ENCODE measurements at places on chromosomes 3 and 15.

DNA sequence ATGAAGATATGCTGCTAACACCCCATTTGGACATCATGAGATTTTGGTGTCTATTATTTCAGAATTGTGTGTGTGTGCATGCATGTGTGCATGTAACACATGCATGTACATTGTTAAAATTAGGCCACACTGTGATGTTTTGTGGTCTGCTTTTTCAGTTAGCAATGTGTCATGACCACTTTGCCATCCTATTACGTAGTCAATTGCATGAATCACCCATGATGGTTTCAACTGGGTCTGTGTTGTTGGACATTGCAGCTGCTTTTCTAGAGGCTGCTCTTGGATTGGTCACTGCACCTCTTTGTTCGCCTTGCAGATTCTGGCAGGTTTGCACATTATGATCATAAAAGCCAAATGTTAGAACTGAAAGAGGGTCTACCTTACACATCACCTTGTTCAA is 101.0 kb upstream of the THBS1 start:
- DNase-seq = no peak

- DNase-seq = no peak
Observed at GRCh38 chr15:72237853-72238224, 6.8 kb upstream of the PKM start.

DNA sequence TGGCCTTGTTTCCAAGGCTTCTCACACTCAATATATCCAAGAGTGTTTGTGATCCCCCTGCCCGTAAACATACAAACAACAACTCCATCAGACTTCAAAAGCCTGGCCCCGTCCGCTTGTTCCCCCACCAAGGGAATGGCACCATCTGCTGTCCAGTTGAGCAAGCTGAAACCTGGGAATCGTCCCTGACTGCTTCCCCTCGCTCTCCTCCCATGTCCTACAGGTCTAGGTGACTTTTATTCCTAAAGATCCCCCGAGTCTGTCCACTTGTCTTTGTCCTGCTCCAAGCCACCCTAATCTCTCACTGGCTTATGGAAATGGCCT is 27.9 kb upstream of the FAM174B start:
- DNase-seq = no peak

DNA sequence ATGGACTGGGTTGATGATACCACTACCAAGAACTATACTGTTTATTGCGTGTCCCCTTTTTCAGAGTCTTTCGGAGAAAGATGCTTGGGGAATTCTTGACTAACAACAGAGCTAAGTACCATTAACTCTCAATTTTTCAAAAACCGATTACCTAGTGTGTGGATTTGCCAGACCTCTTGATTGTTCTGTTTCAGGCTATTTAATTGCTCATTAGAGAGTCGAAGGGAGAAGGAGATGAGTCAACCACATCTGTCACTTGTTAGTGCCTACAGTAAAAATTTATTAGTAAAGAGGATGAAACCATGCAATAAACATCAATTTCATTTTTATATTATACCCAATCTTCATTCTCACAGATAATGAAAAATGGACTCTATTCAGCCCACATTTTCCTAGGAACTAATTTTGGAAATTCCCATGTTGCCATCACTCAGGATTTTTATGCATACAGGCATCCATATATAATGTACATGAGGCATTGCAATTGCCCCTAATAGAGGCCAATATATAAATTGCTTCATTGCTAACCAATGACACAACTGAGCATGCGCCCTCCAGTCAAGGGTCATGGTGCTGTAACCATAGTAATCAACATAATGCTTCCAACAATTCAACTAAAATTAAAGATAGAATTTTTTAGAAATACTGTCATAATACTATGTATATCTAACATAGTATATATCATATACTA is 541.7 kb downstream of the TBL1XR1 start:
- DNase-seq = no peak

- peak; percentile 60 for DNase-seq
Observed at GRCh38 chr3:101963902-101964362, 114.6 kb downstream of the NFKBIZ start.

GRCh38 chr3:28698706-28699105 is 350.1 kb upstream of the AZI2 start:
- no peak for DNase-seq

DNA sequence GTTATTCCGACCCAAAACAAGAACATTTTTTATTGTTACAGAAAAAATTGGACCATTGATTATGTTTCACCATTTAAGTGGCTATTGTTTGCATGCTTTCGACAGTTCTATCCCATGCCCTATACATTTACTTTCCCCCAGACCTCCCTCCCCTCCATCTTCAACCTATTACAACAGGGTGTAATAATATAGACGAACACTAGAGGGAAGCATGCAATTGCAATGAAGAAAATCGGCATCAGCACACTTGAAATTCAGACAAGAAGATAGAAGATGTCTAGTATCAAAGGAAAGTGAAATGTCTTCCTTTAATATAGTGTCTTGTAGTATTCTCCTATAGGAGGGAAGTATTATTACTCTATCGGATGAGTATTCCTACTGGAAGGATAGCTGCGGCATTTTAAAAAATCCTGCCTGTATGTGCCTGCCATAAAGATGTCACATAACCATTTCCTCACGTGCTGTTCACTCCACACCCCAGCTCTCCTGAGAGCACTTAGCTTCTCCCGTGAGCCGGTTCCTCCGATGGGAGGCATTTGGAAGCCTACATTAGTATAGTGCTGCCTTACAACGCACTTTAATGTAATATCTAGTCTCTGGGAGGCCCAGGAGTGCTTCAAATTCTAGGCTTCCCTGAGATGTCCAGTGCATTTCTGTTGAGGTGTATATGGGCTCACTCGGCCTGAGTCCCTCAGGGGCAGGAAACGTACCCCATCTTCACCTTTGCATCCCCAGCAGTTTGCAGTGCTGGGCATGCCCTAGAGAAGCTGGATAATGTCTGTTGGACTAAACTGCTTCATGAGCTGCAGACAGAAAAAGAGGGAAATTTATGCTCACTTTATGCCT is 17.8 kb upstream of the ERICH6 start:
- DNase-seq = peak; percentile 74

GRCh38 chr3:194046995-194047645 is 88.8 kb upstream of the HES1 start:
- DNase-seq = no peak

GRCh38 chr15:53102483-53102882 is 312.3 kb upstream of the ONECUT1 start:
- DNase-seq = no peak

- no peak for DNase-seq
Observed at GRCh38 chr3:39752019-39752637, 57.3 kb upstream of the MYRIP start.

DNA sequence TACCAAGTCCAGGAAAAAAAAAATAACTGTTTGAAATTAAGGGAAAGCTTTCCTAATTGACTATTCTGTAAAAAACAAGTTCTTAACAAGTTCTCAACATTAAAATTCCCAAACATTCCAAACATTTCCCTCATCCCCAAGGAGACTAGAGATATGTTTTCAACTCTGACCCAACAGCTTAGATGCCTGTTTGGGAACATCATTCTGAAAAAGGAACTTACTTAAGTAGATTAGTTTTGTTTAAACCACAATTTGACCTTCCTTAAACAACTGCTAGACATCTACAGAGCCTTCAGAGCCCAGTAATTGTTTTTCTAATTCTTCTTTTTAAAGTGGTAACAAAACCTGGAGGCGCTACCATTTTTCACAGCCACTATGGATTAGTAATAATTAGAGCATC is 12.8 kb downstream of the UBR1 start:
- no peak for DNase-seq

GRCh38 chr15:36903922-36904556 is 196.3 kb downstream of the MEIS2 start:
- no peak for DNase-seq

- no peak for DNase-seq
Observed at GRCh38 chr3:146449076-146449475, 20.3 kb downstream of the PLSCR2 start.

GRCh38 chr15:93974804-93975481 is 256.4 kb upstream of the MCTP2 start:
- DNase-seq = peak; percentile 60

Data from RKO (cell line).